ENCODE measurements at places on chromosomes 7 and 10. TPM values are rescaled to one million over a fixed set of nuclear protein-coding genes. Genes with fewer than 3 reads are reported as not detected.

The EXOC4 gene
- polyA plus RNA-seq: 16.7 TPM

DNA sequence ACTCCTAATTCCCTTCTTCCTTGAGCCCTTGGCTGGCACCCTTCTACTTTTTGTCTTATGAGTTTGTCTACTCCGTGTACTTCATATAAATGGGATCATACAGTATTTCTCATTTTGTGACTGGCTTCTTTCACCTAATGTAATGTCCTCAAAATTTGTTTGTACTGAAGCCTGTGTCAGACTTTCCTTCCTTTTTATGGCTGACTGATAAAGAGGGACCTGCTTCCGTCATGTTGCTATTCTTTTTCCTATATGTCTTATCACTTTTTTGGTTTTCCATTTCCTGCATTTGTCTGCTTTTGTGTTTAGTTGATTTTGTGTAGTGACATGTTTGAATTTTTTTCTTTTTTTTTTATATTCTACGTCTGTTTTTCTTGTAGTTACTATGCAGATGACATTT is 470.9 kb downstream of the SDK1 start:
- no peak for DNase-seq

GRCh38 chr10:113524120-113524519 is 28.7 kb upstream of the HABP2 start:
- no peak for DNase-seq

- DNase-seq: no peak
Observed at GRCh38 chr7:22442187-22442881, 57.7 kb downstream of the STEAP1B start.

DNA sequence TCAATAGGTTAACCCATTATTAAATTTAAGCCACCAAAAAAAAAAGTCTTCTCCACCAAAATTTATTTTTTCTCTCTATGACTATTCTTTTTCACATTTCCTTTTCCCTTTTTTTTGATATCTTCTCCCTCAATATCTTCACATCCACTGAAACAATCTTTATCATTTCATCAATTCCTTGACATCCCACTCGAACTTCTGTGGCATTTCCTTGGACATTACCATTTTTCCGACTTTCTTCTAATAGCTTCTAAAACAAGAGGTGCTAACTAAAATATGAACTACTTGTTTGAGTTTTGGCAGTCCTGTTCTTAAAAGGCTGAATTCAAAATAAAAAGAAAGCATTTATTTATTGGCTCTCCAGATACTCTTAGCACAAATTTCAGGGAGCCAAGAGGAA is 684 bp upstream of the CTNNA3 start:
- no peak for DNase-seq

Measured in B cell (primary cell).